Hematopoietic multipotent progenitor cell treated with erythropoietin and hydrocortisone succinate and interleukin-3 and kit ligand, for 6 days (in vitro differentiated cells): ENCODE measurements at places on chromosomes 2 and 18.

GRCh38 chr2:199189229-199189628 lies 268.5 kb downstream of the SATB2 start:
- DNase-seq = no peak

- DNase-seq = no peak
Measured at GRCh38 chr2:64982932-64983331, 6.3 kb upstream of the SLC1A4 start.

DNA sequence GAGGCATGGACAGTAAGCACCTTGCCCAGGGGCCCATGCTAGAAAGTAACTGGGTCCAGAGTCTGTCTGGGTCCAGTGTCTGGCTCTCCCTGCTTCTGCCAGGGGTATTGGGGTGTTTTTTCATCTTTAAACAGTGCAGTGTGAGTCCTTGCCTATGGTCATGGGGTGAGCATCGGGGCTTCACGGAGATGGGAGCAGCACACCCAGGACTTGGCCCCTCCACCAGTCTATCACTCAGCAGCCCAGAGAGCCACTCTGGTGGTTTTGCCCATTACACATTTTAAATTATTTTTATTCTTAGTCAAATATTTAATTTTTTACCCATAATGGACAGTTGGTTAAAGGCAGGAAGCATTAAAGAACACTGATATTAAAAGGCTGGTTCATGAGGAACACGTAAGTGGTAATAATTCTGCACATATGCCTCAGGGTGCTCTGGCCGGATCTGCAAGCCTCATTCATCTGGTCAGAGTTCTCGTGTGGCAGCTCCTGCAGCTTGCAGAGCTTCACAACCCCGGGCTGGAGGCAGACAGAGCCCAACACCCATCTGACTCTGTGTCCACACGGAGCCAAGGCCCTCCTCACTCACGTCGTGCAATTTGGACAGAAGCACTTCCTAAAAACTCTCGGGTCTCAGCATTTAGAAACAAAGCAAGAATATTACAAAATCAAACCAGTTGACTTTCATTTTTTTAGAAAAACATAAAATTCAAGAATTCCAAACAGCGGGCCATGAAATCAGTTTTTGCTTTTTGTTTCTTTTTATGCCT lies 204.1 kb downstream of the CTIF start:
- no peak for DNase-seq

DNA sequence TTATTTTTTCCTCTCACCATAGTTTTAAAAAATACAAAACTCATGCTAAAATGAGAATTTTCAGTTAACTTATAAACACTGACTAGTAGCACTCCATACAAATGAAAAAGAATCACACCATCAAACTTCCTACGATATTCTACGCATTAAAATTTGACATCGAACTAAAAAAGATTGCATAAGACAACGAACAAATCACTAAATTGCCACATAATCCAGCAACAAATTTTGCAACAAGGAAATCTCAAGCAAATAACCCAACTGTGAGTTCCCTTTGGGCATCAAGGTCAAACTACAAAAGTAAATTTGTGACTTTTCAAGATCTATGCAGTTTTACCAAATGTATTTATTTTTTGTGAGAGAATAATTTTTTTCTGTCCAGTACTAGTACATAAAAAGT lies 1.5 kb downstream of the MAP3K2 start:
- DNase-seq = peak; percentile 50

DNA sequence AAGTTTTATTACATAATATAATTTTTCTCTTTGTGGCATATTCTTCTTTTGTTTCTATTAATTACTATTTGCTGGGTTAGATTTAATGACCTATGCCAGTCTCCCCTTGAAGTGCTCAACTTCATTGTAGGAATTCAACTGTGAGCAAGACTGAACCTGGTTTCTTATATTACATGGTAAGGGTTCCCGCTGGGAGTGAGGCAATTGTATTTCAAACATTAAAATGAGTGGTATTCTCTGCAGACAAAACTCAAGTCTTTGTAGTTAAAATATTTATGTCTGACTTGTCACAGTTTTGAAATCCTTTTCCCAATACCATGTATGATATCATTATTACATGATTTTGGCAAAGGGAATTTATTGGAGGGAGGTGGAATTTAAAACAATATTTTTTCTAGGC lies 278.7 kb downstream of the GULP1 start:
- DNase-seq = no peak
